Fibroblast of upper back skin (primary cell): ENCODE measurements at places on chromosomes 2 and 18.

GRCh38 chr18:79611040-79611681 lies 68.4 kb upstream of the CTDP1 start:
- peak; percentile 80 for DNase-seq

DNA sequence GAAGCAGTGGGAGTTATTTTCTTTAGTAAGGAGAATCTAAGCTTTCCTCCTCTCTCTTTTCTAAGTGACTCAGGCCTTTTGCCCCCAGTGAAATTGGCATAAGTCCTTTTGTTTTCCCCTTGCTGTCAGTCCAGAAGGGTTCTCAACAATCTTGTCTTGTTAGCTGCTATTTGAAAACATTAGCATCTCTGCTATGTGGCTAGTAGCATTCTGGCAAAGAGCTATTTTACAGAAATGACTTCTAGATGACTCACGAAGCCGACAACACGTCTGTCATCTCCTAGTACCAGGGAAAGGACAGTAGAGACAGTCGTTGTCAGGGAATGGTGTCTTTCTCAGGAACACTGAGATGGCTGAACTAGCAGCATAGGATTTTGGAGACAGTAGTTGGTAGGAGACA lies 14.7 kb downstream of the SMARCAL1 start:
- peak; percentile 77 for DNase-seq

DNA sequence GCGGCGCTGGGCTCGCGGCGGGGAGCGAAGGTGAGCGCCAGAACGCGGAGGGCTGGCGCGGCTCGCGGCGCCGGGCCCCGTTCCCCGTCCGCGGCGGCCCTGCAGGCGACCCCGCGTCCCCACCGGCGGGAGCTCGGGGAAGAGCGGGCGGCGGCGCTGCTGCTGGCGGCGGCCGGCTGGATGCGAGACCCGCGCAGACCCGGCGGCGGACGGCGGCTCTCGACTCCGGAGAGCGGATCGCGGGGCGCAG lies 213 bp downstream of the DOK6 start:
- DNase-seq: no peak

DNA sequence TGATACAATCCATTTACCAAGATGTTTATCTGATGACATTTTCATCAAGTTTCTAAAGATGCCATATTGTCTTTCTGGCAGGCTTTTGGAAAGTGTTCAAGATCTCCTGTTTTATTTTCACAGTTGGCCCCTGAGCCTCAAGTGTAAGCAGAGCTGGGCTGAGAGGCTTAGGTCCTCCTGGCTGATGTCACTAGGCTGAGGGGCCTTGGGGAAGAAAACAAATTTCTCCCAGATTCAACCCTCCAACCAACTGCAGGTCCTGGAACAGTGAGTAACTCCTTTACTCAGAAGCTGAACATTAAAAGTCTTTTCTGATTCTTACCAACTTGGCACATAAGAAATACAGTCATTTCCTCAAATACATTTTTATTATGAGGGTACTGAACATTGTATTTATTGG lies 14.9 kb upstream of the IL1RL1 start:
- DNase-seq: no peak

GRCh38 chr2:32418778-32419177 lies 62.0 kb downstream of the BIRC6 start:
- peak; percentile 42 for DNase-seq

- DNase-seq: no peak
Observed at GRCh38 chr18:24629921-24630320, 169.5 kb downstream of the HRH4 start.

- no peak for DNase-seq
Observed at GRCh38 chr2:217530392-217531090, 472.3 kb downstream of the TNS1 start.

DNA sequence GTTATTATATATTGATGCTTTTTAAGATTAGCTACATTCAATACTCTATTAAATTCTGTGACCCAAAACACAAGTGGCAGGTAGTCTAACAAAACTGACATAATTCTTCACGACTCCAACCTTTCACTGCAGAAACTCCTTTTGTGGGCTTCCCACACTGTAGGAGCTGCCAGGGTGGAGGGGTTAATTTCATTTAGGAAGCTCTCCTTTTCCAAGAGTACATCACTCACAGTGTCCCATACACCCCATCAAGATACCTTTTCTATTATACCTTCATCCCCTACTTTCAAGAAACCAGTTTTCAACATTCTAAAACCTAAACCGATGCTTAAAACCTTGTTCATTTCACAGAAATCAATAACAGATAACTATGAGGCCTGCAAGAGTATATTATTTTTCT lies 825 bp downstream of the THUMPD2 start:
- DNase-seq: no peak

- no peak for DNase-seq
Observed at GRCh38 chr2:191636586-191636985, 41.4 kb upstream of the NABP1 start.

- no peak for DNase-seq
Observed at GRCh38 chr2:47271054-47272000, 116.2 kb upstream of the STPG4 start.

- DNase-seq: peak; percentile 56
Observed at GRCh38 chr2:190511104-190511503, 23.4 kb downstream of the NEMP2 start.

DNA sequence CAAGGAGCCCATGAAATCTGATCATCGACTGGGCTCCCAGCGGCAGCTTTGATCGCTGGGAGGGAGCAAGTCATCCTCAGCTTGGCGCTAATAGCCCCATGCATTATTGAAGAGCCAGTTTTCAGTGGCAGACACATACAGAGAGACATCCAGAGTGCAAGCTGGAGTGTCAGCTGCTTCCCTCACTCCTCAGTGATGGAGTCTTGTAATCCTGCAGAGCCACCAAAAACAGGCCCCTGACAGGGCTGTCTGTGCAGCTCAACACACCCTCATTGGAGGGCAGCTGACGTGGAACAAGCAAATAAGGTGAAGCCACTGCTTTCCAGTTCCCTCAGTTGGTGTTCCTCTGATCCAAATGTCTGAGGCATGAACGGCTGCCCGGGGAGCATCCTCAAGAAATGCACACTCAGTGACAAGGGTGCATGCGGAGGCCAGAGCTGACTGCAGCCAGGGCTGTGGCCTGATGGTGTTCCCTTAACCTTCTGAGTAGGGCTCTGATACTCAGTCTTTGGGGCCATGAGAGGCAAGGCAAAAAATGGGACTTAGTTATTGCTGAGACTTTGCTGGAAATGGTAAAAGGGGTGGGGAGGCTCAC lies 97.4 kb downstream of the RHOB start:
- no peak for DNase-seq

- peak; percentile 23 for DNase-seq
Observed at GRCh38 chr2:197369933-197370320, 59.3 kb upstream of the ANKRD44 start.

DNA sequence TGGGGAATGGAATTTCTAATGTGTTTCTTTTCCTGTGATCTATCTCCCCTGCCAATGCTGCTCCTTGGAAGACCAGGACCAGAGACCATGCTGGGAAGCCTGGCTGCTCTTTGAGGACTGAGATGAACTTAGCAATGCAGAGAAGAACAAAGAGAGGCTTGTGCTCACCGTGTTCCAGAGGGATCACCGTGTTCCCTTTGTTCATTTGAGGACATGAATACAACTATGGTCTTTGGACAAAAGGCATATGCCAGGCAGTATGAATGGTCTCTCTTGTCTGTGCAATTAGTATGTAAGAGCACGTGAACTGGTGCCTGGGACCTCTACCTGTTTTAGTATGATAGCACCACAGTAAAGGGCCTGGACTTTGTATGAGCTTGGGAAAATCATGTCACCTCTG lies 139.9 kb downstream of the TDRD15 start:
- no peak for DNase-seq

- no peak for DNase-seq
Observed at GRCh38 chr2:101921953-101922325, 69.8 kb upstream of the IL1R2 start.

GRCh38 chr2:159922563-159922962 lies 124.6 kb upstream of the CD302 start:
- no peak for DNase-seq

DNA sequence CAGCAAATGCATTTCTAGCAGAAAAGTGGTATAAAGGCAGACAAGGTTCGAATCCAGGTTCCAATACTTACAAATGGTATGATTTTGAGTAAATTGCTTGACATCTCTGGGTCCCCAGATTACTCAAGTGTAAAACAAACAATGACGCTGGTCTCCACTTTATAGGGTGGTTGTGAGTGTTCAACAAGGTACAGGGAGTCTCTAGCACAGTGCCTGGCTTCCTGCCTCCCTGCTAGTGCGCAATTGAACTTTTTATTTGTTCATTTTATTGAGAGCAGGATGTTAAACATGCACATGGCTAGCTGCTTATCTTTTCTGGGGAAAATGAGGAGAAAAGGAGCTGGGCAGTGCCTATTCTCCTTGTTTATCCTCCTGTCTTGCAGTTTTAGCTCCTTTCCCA lies 74.9 kb upstream of the MYL1 start:
- DNase-seq: no peak

DNA sequence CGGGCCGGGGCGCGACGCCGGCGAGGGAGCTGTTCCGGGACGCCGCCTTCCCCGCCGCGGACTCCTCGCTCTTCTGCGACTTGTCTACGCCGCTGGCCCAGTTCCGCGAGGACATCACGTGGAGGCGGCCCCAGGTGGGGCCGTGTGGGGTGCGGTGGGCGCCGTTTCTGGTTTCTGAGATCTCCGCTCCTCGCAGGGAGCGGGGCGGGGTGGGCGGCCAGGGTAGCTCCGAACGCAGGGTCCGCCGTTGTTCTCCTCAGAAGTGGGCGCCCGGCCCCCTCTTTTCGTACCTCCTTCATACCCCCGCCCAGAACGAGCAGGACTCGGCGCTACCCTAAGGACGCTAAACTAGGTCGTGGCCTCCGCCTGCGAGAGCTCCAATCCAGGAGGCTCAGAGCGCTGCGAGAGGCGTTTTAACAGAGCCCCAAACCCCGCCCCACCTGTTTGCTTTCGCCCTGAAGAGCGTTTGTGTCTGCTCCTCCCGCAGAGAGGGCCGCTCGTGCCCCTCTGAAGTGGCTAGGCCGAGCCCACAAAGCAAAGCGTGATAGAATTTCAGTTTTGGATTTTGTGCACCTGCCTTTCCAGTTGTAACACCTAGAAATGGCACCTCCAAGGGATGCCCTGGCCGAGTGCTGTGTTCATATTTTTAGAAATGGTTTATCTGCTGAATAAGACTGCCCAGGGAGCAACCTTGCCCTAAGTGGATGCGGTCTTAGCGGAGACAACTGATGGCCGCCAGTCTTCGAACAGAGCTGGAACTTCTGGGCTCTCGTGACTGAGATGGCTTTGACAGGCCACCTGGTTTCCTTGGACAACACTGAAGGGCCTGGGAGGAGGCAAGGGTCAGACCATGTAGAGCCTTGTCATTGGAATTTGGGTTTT lies 626 bp downstream of the CAPN10 start:
- no peak for DNase-seq

- no peak for DNase-seq
Observed at GRCh38 chr2:69026691-69027459, 13.9 kb downstream of the ANTXR1 start.

GRCh38 chr2:15914596-15915385 lies 25.6 kb upstream of the MYCN start:
- no peak for DNase-seq

GRCh38 chr18:9521770-9522169 lies 46.5 kb downstream of the RALBP1 start:
- DNase-seq: no peak

- DNase-seq: no peak
Observed at GRCh38 chr2:41320491-41320890, 727.3 kb upstream of the PKDCC start.

- no peak for DNase-seq
Observed at GRCh38 chr18:40995529-40995928, 959.5 kb upstream of the PIK3C3 start.

DNA sequence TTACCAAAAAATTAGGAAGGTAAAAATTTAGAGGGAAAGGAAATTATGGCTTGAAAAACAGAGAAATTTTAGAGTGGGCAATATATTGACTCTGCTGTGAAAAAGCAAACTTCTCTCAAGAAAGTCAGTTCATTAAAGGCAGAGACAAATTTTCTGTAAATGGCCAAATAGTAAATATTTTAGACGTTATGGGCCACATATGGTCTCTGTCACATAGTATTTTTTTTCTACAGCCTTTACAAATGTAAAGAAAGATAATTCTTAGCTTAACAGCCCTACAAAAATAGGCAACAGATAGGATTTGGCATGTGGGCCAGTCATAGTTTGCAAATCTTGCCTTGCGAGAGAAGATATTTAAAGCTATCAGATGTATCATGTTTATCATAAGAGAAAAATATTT lies 1750.4 kb downstream of the SUCLG1 start:
- DNase-seq: no peak

- DNase-seq: no peak
Observed at GRCh38 chr2:24707143-24707542, 86.0 kb downstream of the PTRHD1 start.

- no peak for DNase-seq
Observed at GRCh38 chr2:207153266-207153975, 12.3 kb downstream of the KLF7 start.

DNA sequence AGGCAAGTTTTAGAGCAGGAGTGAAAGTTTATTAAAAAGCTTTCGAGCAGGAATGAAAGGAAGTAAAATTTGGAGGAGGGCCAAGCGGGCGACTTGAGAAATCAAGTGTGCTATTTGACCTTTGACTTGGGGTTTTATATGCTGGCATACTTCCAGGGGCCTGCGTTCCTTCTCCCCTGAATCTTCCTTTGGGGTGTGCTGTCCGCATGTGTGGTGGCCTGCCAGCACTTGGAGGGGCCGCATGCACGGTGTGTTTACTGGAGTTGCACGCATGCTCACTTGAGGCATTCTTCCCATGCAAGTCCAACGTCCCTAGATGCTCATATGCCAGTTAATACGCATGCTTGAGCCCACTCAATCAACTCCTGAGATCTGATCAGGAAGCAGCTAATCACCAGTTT lies 78.3 kb upstream of the MAP4K4 start:
- DNase-seq: no peak

DNA sequence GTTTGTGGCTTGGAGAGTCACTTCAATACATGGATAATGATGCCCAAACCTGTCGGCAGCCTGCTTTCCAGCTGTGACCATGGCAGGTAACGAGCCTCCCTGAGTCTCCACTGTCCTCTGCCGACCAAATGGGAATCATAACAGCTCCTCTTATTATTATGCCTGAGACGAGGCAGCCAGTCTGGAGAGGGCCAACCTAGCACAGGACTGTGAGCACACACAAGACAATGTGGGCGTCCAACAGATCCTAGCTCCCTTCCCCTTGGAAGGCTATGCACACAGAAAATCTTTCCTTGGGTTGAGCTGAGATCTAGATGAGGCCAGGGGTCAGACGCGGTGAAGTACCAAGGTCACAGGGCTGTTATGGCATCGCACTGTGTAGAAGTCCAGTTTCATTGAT lies 890 bp upstream of the SLC4A3 start:
- no peak for DNase-seq

DNA sequence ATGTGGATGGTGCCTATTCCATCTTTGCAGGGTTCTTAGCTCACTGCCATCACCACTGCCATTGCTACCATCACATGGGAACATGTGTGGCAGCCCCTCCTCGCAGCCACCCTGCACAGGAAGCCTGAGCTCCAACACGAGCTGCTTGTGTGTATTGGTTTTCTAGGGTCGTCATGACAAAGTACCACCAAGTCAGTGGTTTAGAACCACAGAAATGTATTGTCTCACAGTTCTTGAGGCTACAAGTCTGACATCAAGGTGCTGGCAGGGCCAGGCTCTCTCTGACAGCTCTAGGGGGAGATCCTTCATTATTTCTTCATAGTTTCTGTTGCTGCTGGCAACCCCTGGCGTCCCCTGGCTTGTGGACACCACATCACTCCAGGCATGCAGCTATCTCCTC lies 10.3 kb upstream of the IL1R2 start:
- DNase-seq: no peak
